NCI-H1436 (cell line): ENCODE measurements at places on chromosomes 11 and 22.

DNA sequence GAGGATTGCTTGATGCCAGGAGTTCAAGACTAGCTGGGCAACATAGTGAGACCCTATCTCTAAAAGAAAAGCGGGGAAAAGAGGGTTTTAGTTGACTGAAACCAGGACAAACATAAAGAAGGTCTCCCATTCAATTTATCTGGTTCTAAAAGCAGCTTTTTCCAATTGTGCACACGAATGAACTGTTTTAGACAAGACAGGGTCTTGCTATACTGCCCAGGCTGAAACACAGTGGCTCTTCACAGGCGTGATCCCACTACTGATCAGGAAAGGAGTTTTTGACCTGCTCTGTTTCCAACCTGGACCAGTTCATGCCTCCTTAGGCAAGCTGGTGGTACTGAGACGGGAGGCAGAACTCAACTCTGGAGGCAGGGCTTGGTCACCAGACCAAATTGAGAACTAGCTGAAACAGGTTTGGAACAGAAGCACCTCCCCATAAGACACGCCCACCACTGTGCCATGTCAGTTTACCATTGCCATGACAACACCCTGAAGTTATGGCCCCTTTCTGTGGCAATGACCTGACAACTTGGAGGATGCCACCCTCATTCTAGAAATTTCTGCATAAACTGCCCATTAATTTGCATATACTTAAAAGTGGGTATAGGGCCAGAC, 2.8 kb upstream of the NUCB2 start:
- no peak for DNase-seq

- DNase-seq: no peak
These were observed 52.0 kb downstream of the NRXN2 start for GRCh38 chr11:64670975-64671374.

GRCh38 chr11:119445850-119446249, 22.9 kb upstream of the THY1 start:
- no peak for DNase-seq

GRCh38 chr11:96158126-96158525, 184.9 kb downstream of the MAML2 start:
- no peak for DNase-seq

- DNase-seq: no peak
These were observed 6.1 kb upstream of the UPB1 start for GRCh38 chr22:24489011-24489410.

- DNase-seq: peak; percentile 8
These were observed 10.3 kb upstream of the CDON start for GRCh38 chr11:126072801-126073594.

- no peak for DNase-seq
These were observed 817 bp downstream of the PANX3 start for GRCh38 chr11:124612045-124612444.

DNA sequence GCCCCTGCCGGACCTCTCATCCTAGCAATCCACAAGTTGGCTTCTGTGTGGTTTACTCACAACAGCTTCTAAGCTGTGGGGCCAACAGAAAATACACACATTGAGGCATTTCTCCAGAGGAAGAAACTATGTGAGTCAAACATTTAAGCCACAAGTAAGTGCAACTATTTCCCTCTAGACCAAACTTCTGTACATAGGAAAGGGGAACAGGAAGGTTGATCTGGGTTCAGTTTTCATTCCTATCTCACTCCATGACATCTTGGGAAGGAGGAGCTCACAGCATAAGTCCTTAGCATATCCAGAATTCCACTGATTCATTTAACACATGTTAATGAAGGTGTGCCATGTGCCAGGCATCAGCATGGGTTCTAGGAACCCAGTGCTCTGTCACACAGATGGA, 72.8 kb upstream of the PICALM start:
- DNase-seq: no peak

- DNase-seq: peak; percentile 42
These were observed 1270.6 kb downstream of the LRRC4C start for GRCh38 chr11:40188848-40189247.

GRCh38 chr11:10042699-10043098, 251.3 kb downstream of the SBF2 start:
- DNase-seq: no peak

DNA sequence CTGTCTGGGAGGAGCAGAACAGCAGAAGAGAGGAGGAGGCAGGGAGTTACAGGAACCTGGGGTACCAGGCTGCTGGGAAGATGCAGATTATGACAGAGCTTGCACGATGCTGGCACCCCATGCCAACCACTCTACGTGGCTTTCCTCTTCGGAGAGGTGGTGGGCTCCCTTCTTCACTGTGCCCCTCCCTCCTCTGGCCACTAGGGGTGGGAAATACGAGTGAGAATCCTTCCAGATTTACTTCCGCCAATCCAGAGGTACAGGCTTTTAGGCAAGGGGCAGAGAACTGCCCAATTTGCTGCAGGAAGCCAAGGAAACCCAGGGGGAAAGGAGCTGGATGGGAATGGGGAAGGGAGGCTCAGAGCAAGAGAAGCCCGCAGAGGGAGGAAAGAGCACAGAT, 12.3 kb downstream of the HYOU1 start:
- DNase-seq: no peak

DNA sequence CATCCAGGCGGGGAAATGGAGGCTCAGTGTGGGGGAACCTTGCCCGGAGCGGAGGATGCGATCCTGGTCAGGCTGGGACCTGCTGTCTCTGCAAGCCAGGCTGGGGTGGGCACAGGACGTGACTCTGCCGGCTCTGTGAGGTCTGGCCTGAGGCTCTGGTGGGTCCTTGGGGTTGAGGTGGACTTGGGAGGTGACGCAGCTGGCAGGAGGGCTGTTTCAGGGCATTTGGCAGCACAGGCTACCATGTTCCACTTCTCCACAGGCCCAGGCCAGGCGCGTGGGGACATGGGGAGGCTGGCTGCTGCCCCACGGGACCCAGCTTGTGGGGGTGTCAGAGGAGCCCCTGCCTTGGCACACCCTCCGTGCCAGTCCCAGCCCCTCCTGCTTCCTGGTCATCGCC, 1199.7 kb downstream of the BRD1 start:
- no peak for DNase-seq

- DNase-seq: no peak
These were observed 59.4 kb downstream of the RTL6 start for GRCh38 chr22:44438481-44439131.

GRCh38 chr11:82775736-82776346, 42.2 kb upstream of the FAM181B start:
- DNase-seq: no peak

- no peak for DNase-seq
These were observed 825 bp downstream of the ARHGAP20 start for GRCh38 chr11:110711448-110711775.

DNA sequence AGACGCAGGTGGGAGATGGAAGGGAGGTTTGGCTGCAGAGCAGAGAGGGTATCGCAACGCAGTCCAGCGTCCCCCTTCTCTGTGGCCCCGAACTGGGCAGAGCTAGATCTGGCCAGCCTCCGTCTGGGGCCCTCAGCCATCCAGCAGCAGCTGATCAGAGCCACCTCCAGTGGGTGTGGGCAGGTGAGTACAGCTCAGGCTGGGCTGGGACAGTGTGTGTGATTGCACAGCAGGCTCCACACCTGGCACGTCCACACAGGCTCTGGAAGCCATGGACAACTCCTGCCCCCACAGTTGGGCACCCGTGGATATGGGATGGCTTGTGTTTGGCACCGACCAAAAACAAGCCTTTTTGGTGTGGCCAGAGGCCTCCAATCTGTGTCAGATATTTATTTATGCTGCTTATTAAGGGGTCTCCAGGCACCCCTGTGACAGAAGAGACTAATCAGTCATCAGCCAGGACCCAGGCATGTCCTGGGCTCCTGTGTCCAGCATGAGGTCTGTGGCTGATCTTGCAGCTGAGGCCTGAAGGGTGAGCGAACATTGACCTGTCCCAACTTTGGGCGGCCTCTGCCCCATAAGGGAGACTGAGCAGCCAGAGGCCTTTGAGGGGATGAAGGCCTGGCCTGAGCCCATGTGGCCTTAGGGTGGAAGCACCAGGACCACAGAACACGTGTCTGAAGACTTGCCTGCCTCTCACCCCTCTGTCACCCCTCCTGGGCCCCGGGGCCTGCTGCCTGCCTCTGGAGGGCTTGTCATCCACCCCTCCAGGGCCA, 18.6 kb downstream of the POLR3H start:
- DNase-seq: no peak

DNA sequence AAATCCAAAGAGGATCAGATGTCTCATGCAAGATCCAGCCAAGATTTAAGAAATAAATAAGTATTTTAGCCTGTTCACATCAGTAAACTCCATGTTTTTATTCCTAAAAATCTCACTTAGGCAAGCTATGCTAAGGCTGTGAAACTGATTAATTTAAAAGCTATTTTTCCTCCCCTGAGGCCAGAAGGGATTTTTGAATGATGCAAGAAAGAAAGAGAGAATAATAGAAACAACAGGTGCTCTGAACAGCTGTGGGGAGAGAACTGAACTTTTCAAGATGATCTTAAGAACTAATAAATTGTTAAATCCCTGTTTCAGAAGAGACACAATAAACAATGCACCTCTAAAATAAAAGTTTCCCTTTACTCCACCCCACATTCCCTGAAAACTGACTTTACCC, 241.6 kb downstream of the DLG2 start:
- DNase-seq: no peak

DNA sequence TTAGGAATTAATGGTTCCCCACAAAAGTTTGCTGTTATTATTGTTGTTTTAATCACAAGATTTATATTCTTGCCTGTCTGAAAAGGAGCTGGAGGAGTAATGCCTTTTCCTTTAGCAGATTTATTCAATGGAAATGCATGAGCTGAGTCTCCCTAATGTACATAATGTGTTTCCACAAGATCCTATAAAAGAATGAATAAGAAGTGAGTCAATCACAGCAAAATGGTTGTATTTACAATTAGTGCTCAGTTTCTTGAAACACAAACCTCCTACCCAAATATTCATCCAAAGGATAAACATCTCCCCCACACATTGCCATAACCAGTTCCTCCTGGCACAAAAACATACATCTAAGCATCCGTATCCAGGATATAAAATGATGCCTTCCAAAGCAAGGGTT, 33.3 kb downstream of the ME3 start:
- DNase-seq: no peak

DNA sequence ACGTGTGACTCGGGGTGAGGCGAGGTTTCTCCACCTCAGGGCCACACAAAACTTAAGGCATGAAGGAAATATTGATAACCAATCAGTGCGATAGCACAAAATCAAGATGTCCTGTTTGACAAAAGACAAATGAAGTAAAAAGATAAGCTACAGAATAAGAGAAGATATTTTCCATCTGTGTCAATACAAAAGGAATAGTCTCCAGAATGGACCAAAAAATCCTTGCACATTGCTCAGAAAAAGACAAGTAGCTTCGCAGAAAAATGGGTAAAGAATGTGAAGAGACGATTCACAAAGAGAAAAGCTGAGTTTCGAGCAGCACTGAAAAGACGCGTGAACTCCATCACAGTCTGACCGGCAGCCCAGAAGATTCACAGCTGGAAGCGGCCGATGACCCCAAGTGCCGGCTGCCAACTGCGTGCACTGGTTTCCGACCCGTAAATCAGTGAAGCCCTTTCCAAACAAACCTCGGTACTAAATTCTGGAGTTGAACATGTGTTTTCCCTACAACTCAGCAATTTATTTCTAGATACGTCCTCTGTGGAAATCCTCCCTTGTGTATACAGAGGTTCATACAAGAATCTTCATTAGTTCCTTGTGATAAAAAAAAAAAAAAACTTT, 308.4 kb downstream of the BRD1 start:
- DNase-seq: no peak

GRCh38 chr11:128594226-128594625, 6.9 kb upstream of the ETS1 start:
- no peak for DNase-seq

DNA sequence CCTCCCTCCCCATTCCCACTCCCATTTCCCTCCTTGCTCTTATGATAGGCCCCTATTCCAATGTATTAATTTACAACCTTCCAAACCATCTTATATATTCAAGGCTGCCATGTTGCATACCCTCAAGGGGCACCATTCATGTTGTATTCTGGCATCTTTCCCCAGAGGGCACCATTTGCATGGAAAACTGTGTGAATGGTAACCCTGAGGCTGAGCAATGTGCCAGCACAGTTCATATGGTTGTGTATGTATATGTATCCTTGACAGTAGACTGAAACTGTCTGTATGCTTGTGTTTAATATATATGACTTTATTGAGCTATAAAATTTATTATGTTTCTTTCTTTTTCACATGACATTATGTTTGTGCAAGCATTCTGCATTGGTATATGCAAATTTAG, 7.3 kb downstream of the RASSF10 start:
- peak; percentile 39 for DNase-seq

DNA sequence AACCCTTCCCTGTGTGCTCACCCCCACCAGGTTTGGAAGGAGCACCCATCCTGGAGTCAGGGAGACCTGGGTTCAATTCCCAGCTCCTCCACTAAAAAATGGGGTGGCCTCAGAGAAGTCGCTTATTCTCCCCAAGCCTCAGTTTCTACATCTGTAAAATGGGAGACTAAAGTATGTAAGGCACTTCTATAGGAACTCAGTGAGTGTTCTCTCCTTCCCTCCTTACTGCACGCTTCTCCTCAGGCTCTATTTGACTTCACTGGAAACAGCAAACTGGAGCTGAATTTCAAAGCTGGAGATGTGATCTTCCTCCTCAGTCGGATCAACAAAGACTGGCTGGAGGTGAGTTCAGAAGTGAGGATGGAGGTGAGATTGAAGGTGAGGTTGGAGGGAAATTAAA, 11.3 kb downstream of the NCF4 start:
- no peak for DNase-seq

GRCh38 chr11:124085583-124085982, 29.7 kb upstream of the VWA5A start:
- DNase-seq: no peak

GRCh38 chr22:37476389-37477329, 9.5 kb downstream of the MFNG start:
- no peak for DNase-seq

DNA sequence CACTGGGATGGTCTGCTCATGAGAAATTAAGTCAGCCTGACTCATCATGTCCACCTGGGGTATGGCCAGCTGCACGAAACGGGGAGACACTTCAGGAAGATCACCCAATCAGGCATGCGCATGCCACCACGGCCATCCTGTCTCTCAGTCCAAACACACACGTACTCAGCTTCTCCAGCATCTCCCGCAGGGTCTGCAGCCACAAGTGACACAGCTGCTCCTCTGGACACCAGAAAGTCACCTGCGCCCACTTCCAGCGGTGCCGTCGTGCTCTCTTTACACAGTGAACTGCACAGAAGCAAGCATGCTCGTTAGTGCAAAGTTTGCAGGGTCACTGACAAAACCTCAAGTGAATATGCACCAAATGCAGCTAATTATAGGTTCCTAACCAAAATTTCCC, 18.1 kb downstream of the CERK start:
- no peak for DNase-seq

DNA sequence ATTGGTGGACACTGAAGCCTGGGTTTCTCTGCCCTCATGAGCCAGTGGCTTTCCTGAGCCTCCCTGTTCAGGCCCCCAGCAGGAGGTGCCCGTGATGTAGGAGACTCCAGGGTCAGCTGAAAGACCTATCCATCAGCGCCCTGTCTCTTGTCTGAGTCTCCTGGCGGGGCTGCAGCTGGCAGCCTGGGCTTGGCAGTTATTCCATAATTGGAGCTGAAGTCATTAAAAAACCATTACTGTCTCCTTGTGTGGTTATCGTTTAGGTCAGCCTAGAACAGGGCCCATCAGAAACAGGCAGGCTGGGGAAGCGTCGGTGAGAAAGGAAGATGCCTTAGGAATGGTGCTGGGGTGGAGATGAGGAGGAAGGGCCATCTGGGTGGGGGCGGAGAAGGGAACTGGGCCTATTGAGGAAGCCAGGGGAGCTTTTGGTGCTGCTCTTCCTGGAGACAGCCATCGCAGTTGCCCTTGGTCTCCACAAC, 5.0 kb downstream of the TUB start:
- peak; percentile 57 for DNase-seq
